ENCODE measurements at places on chromosomes 4 and X.

GRCh38 chr4:82419451-82419850 lies 10.8 kb downstream of the HNRNPDL start:
- DNase-seq, result no peak

GRCh38 chrX:3678328-3678727 lies 35.1 kb downstream of the PRKX start:
- DNase-seq, result no peak

DNA sequence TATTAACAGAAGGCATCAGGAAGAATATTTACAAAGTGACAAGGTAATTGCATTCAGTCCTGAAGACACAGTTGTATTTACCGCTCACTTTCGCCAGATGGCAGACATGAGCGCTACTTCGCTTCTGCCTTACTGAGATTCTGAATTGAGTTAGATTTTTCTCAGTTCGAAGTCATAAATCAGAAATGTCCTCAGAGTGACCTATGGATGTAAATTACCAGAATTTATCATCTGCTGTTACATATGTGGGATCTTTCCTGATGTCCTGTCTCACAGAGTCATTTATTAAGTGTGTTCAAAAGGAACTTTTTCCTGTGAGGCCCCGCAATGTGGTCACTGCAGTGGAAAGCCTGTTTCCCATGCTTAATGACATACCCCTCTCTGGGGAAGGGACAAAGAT lies 97.3 kb upstream of the DCLK2 start:
- DNase-seq, result peak; percentile 92

GRCh38 chrX:68511255-68511654 lies 12.4 kb downstream of the YIPF6 start:
- DNase-seq, result peak; percentile 25

GRCh38 chr4:141652161-141652778 lies 15.9 kb downstream of the IL15 start:
- peak; percentile 50 for DNase-seq

- no peak for DNase-seq
These were observed 125.6 kb downstream of the PHF8 start for GRCh38 chrX:53918702-53919101.

- DNase-seq, result no peak
These were observed 88.8 kb upstream of the GPC3 start for GRCh38 chrX:134074151-134074550.

- DNase-seq, result no peak
These were observed 223.1 kb upstream of the SLIT2 start for GRCh38 chr4:20028645-20029044.

GRCh38 chrX:39509157-39509556 lies 588.6 kb downstream of the BCOR start:
- no peak for DNase-seq

GRCh38 chr4:99961711-99962110 lies 11.6 kb upstream of the H2AZ1 start:
- no peak for DNase-seq

GRCh38 chr4:141391293-141391692 lies 170.6 kb downstream of the ZNF330 start:
- no peak for DNase-seq

DNA sequence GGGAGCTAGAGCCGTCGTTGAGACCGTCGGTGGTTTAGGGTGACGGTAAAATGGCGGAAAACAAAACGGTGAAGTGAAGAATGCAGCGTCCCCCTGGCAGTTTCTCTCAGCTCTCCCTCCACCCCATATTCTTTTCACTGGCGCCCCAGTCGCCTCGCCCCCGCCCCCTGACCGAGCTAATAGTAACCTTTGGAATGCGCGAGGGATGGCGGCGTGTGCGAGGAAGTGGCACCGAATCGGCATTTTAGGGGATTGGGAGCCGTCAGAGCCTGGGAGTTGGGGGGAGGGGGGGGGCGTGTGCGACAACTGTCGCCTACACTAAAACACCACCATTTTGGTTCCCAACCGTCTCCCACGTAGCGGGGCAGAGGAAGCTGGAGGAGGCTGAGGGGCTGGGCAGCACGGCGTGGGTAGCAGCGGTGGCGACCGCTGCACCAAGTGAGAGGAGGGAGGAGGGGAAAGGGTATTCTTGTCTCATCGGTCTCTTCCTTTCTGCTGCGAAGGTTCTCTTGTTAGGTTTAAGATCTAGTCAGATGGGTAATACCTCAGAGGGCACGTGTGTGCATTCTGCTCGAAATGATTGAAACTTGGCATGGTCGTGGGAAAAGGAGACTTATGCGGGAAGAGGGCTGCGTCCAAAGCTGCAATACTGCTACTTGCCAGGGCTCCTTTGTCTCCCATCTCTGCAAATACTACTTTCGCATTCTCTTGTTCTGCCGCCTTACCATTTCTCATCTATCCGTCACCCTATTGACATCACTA lies 840 bp downstream of the ZNF711 start:
- DNase-seq, result no peak

DNA sequence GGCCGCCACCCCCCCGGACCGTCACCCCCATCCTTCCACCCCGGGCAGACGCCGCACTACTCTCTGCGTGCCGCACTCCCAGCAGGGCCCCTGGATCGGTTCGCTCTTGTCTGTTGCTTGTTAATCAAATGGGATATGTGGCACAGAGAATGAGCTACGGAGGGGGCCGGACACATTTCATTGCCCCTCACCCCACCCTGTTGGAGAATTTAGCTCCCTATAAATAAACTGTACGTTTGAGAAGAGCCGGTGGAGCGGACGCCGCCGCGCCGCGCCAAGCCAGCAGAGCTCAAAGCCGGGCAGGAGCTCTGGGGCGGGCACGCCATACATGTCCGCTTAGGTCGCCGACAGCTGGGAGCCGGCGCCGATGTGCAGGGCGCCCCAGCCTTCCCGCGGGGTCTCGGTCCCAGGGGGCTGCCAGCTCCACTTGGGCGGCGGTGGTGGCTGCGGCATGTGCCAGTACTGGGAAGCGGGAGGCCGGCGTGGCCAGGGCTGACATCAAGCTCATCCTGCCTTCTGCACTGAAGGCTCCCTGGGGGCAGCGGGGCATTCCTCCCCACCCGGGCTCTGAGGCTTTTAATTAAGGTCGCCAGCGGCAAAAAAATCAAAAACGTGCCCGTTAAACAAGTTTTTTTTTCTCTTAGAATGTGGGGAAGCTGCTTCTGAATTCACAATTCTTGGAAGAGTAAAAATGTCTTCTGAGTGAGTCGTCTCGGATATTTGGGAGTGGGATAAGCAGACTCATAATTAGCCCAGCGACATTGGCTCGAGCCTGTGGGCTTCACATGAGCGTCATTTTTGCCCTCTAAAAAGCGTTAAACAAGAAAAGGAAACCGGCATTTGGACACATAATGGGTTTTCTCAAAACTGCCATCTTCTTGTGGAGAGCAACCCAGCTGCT lies 1.1 kb upstream of the PCDH19 start:
- peak; percentile 59 for DNase-seq

- DNase-seq, result no peak
These were observed 31.6 kb downstream of the ADH7 start for GRCh38 chr4:99403380-99404184.

- DNase-seq, result no peak
These were observed 49.4 kb downstream of the LEF1 start for GRCh38 chr4:108119199-108119800.

DNA sequence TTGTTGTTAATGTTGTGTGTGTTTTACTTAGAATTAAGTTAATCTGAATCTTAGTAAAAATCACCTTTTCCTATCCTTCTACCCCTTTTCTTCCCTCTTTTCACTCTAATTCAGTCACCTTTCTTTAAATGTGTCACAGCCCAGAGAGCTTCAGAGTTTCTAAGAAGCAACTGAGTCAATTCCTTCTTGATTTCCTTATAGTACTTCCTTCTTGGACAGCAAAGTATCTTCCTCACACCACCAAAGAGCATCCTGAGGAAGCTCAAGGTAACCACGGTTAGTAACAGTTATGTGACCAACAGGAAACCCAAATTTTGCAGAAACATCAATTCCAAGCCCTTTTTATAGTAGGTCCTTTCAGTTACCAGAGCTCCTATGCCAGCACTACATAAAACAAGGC lies 243.2 kb upstream of the BMP3 start:
- DNase-seq, result no peak

DNA sequence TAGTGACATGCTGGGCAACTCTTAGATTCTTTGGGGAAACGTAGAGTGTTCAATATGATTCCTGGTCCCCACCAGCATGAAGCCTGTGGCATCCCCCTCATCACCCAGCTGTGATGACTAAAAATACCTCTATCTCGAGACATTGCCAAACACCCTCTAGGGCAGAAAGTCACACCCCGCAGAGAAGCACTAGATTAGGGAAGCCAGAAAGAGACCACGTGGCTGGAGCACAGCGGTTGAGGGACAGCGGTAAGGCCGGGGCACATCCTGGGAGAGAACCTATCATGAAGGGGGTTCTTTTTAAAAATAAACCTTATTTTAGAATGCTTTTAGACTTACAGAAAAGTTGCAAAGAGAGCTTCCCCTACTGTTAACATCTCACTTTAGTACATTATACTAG lies 11.0 kb downstream of the FAT1 start:
- DNase-seq, result no peak

DNA sequence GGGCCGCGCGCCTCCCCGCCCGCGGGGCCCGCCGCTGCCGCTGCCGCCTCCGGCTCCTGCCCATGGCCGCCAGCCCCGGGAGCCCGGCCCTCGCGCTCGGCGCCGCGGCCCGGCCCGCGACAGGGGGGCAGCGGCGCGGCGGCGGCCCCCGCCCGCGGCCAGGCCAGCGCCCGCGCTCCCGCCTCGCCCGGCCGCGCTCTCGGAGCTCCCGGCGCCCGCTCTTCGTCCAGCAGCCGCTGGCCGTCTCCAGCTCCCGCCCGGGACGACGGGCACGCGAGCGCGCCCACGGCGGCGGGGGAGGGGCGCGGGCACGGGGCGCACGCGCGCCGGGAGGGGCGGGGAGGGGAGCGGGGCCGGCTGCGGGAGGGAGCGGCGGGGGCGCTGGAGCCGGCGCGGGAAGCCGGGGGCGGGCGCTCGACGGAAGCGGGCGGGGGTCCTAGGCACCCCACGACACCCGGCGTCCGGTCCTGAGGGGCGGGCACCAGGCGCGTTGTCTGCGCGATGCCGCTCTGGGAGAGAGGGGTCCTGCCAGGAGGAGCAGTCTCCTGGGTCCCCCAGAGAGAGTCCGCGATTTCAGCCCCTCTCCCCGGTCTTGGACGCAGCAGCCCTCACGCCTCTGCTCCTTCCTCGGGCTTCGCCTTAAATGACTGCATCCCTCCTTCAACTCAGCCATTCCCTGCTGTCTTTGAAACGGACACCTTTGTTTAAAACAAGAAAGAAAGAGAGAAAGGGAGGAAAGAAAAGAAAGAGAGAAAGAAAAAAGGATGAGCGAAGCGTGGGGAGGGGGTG lies 490 bp upstream of the PDZD4 start:
- peak; percentile 75 for DNase-seq

GRCh38 chrX:134172588-134173259 lies 64.3 kb upstream of the CCDC160 start:
- peak; percentile 66 for DNase-seq

DNA sequence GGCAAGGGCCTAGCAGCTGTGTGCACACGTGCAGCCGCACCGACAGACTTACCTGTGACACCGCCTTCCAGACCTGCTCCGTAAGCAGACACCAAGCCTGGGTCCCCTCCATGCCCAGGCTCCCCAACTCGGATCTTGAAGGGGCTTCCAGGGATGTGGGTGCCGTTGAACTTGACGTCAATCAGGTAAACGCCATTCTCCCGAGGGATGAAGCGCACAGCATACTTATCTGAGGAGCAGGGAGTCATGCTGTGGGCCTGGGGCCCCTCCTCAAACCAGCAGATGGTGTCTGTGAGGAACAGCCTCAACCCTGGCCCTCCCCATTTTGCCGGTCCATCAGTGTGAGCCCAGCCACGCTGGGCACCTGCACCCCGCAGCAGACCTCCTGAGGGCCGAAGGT lies 24.5 kb downstream of the FLNA start:
- DNase-seq, result no peak

DNA sequence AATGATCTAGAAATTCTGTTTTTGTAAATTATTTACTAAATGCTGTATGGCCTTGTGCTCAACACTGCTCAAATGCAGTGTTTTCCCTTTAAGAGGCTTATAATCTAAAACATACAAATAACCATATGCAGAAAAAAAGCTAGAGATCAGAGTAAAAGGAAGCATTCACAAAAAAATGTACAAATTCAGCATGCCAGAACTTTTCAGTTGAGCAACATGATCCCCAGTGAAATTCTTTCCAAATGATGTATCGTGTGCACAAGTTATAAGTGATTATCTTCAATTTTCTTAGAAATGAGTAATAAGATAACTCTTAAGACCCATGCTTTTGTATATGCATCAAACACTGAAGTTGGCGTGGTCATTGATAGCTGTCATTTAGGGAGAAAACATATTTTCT lies 5.0 kb downstream of the GPC3 start:
- no peak for DNase-seq

GRCh38 chrX:17433965-17434364 lies 59.0 kb downstream of the NHS start:
- no peak for DNase-seq

DNA sequence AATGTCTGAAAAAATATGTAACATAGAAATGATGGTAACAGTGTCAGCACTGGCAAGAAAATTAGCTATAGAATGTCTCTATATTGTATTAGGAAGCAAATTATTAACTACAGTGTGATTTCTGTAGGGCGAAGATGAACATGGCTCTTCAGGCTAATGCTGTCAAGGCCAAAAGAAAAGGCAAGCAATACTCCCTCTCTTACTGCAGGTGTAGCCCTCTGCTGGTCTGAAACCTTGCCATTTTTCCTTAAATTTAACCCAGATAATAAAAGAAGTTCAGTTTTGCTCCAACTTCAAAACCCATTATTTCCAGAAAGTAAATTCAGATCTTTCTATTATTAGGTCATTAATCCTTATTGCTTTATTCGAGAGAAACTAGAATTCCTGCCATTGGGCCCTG lies 215.9 kb downstream of the LRBA start:
- DNase-seq, result peak; percentile 44

DNA sequence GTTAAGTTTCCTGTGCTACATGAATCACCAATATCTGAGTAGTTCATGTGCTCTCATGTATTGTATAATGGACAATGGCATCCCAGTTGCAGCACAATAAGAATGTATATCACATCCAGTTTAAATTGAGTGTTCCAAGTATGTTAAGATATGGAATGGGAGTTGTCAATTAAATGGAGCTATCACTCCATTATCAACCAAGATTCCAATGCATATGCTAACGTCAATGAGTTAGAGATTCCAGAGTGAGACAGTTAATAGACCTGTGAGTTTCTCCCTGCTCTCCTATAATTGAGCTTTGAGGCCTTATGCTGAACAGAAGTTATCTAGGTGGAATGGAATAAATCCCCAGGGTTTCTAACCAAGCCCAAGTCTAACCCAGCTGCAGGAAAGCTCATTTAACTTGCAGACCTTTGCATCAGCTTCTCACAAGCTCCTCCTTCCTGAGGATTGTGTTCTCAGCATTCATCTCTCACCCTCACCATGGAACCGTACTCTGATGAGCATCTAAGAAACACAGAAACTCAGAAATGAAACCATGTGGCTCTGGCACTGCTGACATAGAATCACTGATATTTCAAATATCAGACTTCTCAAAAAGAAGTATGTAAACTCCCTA lies 84.8 kb downstream of the TIGD2 start:
- DNase-seq, result no peak

- DNase-seq, result no peak
These were observed 291.4 kb downstream of the RPA4 start for GRCh38 chrX:97175147-97175546.
